ENCODE measurements at places on chromosomes 5 and 9. TPM values are rescaled to one million over a fixed set of nuclear protein-coding genes. Genes with fewer than 3 reads are reported as not detected.
A peak's percentile ranks its signal among the peaks of the same experiment; 100 is the strongest.

DNA sequence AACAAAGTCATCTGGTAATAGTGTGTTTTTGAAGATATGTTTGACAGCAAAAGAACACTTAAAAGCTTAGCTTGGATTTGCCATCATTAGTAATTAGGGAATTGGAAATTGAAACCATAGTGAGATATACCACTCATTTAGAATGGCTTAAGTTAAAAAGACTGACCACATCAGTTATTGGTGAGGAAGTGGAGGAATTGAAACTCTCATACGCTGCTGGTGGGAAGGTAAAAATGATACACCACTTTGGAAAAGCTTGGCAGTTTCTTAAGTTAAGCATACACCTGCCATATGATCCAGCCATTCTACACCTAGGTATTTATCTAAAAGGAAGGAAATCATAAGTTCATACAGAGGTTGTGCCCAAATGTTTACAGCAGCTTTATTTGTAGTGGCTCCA, 213.2 kb downstream of the TRIO start:
- no peak for DNase-seq

CEMIP2 gene
- polyA plus RNA-seq = 27.0 TPM

DNA sequence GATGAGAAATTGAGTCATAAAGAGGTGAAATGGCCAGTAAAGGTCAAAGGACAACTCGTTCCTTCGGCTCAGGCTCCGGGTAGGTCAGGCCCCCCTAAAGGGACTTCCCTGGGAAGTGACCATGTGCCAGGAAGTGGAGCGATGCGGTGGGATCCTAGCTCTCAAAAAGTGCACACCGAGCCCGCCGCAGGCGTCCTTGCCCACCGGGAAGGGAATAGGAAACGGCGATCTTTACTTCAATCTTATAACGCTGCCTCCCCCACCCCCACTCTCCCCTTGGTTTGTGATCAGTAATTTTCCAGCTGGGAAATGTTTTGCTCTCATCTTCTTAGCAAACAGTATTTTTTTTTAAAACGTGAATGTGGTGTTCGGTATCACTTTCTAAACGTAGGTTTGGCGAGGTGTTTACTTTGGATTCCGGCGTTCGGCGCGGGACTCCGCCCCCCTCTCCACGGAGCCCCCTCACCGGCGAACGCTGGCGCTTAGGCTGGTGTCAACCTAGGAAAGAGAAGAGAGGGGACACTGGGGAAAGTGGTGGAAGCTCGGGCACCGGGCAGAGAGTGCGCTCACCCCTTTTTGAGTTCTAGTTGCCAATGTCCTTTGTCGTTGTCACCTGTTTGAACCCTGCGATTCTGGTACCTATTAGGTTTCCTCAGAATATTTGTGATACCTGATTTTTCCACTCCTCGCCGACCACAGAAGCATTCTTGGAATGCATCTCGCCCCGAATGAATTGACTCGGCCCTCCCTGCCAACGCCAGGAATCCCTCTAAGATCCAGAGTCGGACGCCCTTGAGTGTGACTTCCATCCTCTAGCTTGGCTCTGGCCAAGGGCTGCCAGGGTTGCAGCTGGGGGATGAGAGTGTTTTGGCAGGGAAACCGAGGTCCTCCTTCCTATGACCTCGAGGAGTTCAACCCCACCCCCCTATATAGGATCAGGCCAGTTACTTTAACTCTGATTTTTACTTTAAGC, 1.8 kb upstream of the KLF4 start:
- DNase-seq = no peak

DNA sequence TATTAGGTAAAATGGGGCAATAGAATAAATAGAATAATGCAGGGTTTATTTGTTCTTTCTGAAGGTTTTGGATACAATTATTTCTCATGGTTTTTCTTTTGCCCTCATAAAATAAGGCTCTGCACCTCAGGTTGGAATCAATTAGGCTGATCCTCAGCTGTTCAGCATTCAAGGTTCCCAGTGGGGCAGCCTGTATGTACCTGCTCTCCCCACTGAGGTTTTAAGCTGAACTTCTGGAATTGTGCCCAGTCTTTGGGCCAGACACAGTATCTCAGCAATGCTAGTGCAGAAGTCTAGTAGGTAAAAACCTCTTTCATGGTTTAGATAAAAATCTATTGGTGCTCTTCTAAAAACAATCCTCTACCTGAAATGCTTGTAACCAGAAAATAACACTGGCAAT, 98.0 kb downstream of the EDIL3 start:
- no peak for DNase-seq

DELE1 gene
- polyA plus RNA-seq = 108 TPM

- no peak for DNase-seq
Observed at GRCh38 chr5:80701597-80701996, 46.8 kb upstream of the DHFR start.

- no peak for DNase-seq
Observed at GRCh38 chr5:177171961-177172360, 38.4 kb downstream of the NSD1 start.

- DNase-seq = no peak
Observed at GRCh38 chr9:135770203-135770535, 68.2 kb downstream of the KCNT1 start.

GRCh38 chr9:76414661-76415060, 20.4 kb upstream of the RFK start:
- no peak for DNase-seq

- DNase-seq = no peak
Observed at GRCh38 chr5:166961028-166961427, 1330.4 kb upstream of the WWC1 start.

- no peak for DNase-seq
Observed at GRCh38 chr9:137311986-137312851, 10.1 kb upstream of the NRARP start.

CEP120 gene
- polyA plus RNA-seq = 21.2 TPM

- DNase-seq = no peak
Observed at GRCh38 chr5:86125731-86126601, 491.8 kb upstream of the COX7C start.

DNA sequence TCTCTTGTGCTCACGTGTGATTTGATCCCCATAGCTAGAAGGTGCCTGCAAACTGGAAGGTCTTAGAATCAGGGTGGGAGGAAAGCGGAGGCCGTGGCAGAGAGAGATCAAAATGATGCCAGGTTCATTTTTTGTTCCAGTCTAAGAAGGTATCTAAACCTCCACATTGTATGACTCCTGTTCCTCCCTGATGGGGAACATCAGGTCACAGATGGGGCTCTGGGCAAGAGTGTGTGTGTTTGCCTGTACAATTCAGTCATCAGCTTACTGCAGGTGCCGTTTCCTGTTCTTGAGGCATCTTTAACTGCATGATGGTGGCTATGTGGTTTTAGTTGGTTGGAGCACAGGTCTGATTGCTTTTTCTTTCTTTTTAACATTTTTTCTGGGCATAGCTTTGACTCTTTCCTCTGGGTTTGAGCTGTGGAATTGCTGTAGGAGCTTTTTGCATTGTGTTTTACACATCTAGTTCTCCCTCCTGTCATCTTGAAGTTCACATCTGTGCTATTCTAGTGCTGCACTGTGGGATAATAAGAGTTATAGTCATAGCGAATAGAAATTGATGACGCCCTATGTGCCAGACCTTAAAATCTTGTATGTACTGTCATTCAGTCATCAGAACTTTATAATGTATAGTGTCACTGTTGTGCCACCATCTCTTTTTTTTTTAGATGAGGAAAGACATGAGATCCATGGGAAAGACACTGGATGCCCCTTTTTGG, 30.8 kb downstream of the ARHGAP26 start:
- DNase-seq = no peak

GRCh38 chr9:12875191-12875590, 100.4 kb downstream of the LURAP1L start:
- DNase-seq = no peak

- no peak for DNase-seq
Observed at GRCh38 chr9:20379804-20380225, 242.5 kb downstream of the MLLT3 start.

ADAMTS19 gene
- 4.0 TPM for polyA plus RNA-seq

PCDHB3 gene
- polyA plus RNA-seq = 4.7 TPM

DNA sequence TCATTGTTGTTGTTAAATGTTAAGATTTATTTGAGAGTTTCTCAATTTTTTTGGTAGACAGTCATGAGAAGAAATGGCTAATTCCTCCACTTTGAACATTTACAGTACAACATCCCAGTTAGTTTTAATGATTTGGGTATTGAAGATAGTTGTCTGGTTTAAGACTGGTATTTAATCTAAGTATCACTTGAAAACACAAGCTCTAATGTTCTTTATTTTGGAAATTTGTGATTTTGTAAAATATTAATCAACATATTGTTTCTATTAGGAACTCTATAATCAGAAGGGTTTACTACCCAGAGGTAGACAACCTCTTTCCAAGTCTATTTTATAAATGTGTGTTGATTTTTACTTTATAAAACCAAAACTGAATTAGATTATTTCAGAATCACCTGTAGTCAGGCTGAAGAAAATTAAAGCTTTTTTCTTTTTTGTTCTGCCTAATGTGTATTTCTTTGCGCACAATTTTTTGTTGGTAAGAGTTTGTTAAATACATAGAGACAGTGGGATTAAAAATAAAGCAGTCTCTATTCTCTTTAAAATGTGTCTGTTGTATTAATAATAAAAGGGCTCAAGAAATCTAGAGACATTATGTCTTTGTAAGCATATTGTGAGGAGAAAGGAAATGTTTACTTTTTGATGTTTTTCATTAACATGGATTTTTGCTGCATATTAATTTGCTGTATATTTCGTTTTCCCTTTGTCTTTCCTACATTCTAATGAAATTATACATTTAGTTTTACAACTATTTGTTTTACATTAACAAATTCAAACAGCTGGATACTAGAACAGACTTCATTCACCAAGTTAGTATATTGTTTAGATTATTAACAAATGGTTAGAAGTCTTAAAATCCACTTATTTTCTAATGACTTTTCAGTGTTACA, 3.9 kb upstream of the PURA start:
- peak; percentile 32 for DNase-seq

FOXD1 gene
- 7.9 TPM for polyA plus RNA-seq

DNA sequence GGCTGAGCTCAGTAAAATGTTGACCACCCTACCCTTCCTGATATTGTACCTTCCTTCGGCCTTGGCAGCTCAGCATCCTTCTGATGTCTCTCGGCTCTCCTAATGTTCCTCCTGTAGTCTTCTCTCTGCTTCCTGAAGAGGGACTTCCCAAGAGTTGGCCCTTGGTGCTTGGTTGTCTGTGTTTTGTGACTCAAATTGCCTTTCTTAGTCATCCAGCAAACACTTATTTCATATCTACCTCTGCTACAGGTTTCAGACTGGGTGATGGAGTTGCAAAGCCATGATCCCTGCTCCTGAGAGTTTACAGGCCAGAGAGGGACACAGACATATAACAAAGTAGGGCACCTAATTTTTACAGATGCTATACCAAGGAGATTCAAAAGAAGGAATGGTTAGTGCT, 70.1 kb downstream of the SV2C start:
- no peak for DNase-seq

- DNase-seq = no peak
Observed at GRCh38 chr5:1883925-1884677, 1.4 kb upstream of the IRX4 start.

GRCh38 chr5:172564188-172564587, 76.9 kb upstream of the NEURL1B start:
- no peak for DNase-seq

- no peak for DNase-seq
Observed at GRCh38 chr5:140509898-140510297, 37.6 kb upstream of the EIF4EBP3 start.

GRCh38 chr9:97806721-97807120, 46.3 kb upstream of the FOXE1 start:
- DNase-seq = no peak

DNA sequence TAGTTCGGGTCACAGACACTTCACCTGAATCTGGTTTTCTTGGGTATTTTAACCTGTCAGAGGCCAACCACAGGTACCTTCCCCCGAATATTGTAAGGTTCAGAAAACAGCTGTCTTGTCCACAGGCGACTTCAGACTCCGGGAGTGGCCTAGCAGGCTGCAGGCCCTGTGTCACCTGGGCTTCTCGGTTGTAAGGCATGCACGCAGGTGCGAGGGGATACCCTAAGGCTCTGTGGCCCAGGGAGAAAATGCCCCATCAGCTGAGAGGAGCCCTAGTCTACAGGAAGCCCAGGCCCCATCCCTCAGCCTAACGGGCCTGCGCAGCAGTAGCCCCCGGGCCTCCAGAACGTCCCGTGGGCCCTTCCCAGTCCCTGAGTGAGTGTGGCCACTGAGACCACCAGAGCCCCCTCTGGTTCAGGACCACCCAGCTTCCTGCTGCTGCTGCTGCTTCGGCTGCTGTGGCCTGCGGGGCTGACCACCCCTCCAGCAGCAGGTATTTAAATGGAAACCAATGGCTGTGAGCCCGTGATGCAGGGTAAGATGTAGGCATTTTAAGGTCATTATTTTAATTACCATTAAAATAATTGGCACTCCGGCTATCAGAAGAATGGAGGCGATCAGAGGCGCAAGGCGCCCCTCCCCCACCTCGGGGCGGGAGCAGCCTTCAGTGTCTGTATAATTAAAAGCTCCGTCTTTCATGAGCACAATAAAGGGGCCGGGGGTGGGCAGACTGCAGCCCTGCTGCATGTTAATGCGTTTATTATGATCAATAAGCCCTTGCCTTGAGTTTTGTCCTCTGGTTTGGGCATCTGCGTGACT, 65.4 kb downstream of the PSMB7 start:
- no peak for DNase-seq

CDO1 gene
- 25.7 TPM for polyA plus RNA-seq

Data from left renal cortex interstitium (tissue), 4 donors.